G401 (cell line): ENCODE measurements at places on chromosomes 3 and 15. TPM values are rescaled to one million over a fixed set of nuclear protein-coding genes. Genes with fewer than 3 reads are reported as not detected.

GRCh38 chr3:49343163-49343562 lies 3.3 kb upstream of the USP4 start:
- DNase-seq: no peak

Gene TLR9
- 0.07 TPM in 1 of 2 replicates, not detected in the other for total RNA-seq

Gene ZNF80
- not detected in 2 replicates for total RNA-seq

Gene ZBED2
- total RNA-seq: not detected in 2 replicates

Gene MYRIP
- total RNA-seq: not detected in 2 replicates
